Posterior vena cava (tissue), 2 donors: ENCODE measurements at places on chromosomes 11 and 22. TPM values are rescaled to one million over a fixed set of nuclear protein-coding genes. Genes with fewer than 3 reads are reported as not detected.

DNA sequence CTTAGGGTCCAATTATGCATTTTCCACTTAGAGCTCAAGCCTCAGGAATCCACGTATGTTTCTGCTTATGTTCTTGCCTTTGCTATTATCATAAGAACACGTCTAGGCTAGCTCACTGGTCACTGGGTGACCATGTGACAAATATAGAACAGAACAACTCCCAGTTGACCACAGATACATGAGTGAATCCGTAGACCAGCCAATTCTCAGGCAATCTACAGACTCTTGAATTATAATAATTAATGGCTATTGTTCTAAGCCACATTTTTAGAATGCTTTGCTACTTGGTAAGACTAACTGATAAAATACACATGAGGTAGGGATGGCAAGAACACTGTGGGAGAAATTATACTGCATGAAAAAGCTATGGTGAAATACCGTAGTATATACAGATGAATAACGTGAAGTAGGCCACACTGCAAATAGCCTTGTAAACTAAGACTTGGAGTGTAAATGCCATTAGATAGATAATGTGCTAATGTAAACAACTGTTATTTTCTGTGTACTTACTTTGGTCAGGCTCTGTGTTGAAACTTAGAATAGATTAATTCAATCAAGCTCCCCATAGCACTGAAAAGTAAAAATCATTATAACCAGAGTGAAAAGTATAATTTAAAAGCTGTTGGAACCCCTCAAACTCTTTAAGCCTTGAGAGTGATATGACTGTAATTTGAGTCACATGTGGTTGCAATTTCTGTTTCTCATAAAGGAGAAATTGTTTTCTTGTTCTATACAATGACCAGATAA, 366.2 kb upstream of the CCDC179 start:
- DNase-seq, result no peak

DNA sequence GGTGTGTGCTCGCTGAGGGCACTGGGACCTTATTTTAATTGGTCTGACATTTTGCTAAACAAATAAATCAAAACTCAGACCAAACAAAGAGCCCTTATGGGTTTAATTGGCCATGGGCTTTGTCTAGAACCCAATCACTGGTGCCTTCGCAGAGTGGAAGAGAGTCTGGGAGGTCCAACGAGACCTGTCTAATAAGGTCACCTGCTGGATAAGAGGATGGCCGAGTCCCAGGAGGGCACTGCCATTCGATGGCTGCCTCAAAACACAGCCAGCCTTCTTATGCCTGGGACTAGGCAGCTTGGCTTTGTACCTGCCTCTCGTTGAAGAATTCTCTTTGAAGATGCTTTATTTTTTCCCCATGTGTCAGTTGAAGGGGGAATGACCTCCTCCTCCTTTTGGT, 171.1 kb downstream of the CEP164 start:
- no peak for DNase-seq

The OR51I1 gene
- total RNA-seq, result not detected

DNA sequence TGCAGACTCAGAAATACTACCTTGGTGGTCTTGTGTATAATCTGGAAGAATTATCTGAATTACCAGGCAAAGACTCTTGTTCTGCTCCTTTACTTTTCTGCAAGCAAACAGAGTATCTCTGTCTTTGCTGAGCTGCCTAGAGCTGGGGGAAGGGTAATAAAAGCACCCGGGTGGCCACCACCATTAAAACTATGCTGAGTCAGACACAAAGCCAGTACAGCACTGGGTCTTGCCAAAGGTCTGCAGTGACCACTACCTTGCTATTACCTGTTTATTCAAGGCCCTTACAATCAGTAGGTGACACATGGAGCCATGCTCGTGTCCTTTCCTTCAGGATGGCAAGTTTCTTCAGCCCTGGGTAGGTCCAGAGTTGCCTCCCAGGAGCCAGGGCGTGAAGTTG, 420.6 kb upstream of the CNTN5 start:
- no peak for DNase-seq

DNA sequence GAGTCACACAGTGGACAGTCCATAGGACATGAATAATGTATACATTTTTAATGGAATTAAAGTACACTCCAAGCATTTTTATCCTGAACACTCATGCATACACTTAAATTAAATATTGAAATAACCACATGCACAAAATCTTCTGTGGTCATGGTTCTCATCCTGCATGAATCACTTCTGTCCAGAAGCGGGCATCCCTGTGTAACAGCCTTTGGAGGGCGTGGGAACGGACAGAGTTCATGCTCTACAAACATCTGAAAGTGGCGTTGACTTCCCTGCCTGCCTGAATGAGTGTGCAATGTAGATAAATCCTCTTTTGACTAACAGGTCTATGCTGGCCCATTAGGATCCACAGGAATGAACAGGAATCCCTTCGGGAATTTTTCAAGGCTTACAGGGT, 780.2 kb downstream of the BRD1 start:
- DNase-seq, result peak; percentile 56

The USP2 gene
- 10.4 TPM for total RNA-seq

DNA sequence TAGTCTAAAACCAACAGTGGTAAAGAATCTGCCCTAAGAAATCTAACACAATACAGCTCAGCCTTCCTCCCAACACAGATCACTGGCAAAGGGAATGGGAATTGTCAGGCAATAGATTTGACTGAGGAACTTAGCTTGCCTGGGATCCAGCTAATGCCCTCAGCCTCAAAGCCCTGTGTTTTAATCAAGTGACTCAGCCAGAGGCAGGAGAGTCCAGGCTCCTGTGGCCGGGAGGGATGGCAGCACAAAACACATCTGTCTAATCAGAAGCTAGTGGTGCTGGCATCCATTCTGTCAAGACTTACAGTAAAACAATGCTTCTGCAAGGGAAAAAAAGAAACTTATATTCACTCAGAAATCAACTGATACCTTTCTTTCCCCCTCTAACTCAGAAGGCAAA, 5.6 kb downstream of the SYTL2 start:
- no peak for DNase-seq

DNA sequence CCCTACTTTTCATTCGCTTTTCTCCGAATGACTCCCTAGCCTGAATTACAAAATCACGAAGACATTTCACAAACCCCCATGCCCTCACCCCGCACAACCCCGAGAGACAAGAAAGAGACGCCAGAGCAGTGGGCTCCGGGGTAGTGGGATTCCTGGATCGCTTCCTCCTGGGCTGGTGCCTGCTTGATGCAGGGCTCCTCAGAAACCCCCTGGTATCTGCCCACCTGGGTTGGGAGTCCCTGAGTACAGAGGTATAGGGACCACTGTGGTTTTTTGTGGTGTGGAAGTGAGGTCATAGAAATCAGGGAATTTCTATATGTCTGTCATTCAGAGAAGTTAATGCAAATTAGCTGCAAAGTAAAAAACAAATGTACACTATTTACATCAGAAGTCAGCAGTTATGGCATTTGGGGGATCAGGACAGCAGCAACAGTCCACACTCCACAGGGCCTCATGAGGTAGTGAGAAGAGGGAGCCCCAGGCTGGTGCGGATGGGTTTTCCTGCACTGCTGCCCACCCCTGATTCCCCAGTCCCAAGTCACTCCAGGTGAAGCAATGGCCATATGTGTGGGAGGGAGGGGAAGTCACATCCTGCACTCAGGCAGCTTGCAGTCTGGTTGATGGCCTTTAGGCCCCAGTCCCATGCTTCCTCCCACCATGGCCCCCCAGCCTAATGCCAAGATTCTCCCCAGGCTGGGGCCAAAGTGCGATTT, 39.6 kb downstream of the BUD13 start:
- DNase-seq, result peak; percentile 25

The OR2D2 gene
- not detected for total RNA-seq

DNA sequence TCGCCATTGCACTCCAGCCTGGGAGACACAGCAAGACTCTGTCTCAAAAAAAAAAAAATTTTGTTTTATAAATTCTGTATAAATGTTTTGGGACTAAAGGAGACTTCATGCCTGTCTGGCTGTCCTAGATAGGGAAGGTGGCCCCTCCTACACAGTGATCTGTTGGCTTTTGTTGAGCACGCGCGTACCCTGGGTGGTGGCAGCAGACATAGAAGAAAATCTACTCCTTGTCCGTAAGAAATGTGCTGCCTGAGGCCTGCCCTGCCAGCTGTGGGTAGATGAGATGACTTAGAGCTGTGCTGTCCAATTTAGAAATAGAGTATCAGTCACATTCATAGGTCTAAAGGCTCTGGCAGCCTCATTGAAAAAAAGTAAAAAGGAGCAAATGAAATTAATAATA, 37.0 kb downstream of the AP2A2 start:
- no peak for DNase-seq

GRCh38 chr11:117888139-117888566, 11.7 kb upstream of the FXYD6 start:
- no peak for DNase-seq

DNA sequence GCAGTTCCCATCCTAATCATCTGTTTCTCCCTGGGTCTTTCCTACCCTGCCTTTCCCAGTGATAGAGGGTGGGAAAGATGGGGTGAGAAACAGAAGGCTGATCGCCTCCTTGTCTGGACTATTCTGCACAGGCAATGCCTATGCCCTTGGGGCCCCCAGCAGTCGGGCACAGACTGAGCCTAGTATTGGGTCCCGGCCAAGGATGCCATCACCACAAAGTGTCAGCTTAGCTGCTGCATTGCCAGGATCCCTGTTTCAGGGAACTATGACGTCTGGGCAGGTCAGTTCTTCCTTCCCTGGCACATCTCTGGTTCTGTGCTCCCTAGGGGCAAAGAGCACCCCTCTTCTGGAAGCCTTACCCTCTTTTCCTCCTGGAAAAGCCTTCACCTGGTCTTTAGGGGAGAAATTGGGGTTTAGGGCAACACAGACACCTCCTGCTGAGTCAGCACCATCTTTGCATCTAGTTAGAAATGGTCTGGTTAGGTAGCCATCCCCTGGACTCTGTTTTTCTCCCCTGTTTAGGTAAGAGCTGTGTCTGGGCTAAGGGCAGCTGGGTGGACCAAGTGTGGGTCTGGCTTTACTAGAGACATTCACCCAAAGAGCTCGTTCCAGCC, 2.1 kb downstream of the ADAMTS8 start:
- DNase-seq, result no peak

The OR52A1 gene
- total RNA-seq, result not detected

- DNase-seq, result peak; percentile 36
Observed at GRCh38 chr22:31739795-31740201, 10.1 kb downstream of the PRR14L start.

GRCh38 chr22:33557836-33558235, 362.4 kb downstream of the LARGE1 start:
- no peak for DNase-seq

DNA sequence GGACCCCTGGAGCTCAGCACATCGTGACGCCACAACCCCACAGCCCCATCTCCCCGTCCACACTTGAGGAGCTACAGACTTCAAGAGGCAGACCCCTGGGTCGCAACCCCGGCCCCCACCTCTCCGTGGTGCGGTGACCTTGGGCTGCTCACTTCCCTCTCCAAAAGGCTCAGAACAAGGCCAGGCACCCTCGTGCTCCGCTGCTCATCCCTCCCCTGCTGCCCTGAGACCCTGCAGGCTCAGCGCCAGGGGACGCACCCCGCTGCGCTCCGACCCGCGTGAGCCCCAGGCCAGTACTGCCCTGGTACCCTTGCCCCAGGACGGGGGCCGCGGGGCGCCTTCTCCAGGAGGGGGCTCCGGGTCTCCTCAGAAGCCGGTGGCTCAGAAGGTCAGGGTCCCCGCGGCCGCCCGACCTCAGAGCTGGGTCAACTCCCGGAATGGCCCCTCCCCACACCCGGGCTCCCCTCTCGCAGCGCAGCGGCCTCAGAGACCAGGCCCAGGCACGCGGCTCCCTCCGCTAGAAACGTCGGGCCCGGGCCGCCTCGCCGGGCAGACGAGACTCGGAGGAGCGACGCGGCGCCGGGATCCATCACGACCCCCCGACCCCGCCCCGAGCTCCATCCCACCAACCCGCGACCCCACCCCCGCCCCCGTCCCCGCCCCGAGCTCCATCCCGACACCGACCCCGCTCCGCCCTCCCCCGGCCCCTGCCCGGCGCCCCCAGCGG, 563 bp downstream of the GATD1 start:
- DNase-seq, result no peak

DNA sequence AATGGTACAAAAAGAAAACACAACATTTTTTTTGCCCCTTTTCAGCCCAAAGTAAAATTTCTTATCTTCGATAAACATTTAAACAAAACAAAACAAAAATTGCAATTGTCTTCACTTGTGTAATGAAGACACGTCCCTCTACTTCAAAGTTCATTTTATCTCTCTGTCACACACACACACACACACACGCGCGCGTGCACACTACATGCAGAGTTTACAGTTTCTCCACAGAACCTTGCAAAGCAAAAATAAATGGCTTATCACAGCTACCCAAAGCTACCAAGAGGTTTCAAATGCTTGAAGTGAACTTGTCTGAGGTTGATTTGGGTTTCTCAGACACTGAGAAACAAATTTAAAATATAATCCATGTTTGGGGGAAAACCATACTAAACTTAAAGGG, 72.3 kb downstream of the ETS1 start:
- DNase-seq, result no peak

GRCh38 chr11:124583781-124584180, 14.0 kb downstream of the OR8A1 start:
- no peak for DNase-seq

DNA sequence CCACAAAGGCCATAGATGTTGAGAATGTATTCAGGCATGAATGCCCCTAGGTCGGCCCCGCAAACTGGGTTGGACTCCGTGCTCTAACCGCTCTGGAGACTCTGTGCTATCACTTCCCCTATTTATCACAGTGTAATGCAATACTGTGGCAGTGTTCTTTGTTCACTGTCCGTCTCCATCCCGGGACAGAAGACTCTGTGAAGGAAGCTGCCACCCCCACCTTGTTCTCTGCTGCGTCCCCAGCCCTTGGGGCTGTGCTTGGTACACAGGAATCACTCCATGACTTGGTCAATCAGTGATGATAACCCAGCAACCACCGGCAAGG, 57.6 kb downstream of the TSPAN18 start:
- peak; percentile 61 for DNase-seq

- DNase-seq, result no peak
Observed at GRCh38 chr11:35531246-35531645, 5.8 kb upstream of the PAMR1 start.

The CHORDC1 gene
- 24.7 TPM for total RNA-seq

DNA sequence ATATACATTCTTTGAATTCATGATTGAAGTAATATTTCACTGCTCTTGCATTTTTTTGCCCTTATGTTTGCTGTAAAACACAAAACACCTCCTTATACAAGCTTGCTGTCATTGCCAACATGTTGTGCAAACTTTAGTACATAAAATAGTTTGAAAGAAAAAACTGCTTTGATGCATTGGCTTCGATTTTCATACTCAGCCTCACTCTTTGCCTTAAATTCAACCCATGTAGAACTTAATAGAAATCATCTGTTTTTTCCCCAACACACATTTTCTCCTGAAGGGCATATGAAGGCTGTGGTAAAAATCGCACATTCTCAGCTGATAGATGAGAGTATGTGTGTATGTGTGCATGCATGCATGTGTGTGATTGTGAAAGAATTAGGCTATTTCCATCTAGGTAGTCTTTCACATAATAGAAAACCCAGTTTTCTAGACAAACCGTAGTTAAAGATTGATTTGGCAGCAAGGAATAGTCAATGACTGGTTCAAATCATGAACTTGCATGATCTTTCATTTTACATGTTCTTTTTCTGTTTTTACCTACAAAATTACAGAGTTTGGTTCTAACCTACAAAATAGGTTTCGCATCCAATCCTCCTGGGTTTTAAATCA, 72.8 kb upstream of the MTMR2 start:
- DNase-seq, result no peak
